CD8-positive, alpha-beta T cell (primary cell): ENCODE measurements at places on chromosomes 5 and 9.

GRCh38 chr5:150152636-150153462, 2.8 kb downstream of the PDGFRB start:
- no peak for DNase-seq

DNA sequence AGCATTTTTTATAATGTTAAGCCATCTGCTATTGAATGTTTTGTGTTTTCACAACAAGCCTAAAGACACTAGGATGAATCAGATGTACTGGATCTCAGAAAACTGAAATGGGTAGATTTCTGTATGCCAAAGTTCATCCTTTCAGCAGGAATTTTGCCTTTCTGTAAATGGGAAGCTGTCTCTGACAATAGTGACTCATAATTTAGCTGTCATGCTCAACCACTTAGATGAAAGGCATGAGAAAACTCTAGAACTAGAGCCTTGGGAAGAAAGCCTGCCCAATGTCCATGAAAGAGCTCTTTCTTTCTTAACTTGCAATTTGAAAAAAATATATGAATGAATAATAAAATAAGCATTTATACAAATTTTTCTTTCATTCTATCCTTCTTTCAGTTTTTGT, 616.0 kb upstream of the EDIL3 start:
- DNase-seq, result no peak

- peak; percentile 70 for DNase-seq
These were observed 767 bp downstream of the RALGPS1 start for GRCh38 chr9:126915281-126915816.

DNA sequence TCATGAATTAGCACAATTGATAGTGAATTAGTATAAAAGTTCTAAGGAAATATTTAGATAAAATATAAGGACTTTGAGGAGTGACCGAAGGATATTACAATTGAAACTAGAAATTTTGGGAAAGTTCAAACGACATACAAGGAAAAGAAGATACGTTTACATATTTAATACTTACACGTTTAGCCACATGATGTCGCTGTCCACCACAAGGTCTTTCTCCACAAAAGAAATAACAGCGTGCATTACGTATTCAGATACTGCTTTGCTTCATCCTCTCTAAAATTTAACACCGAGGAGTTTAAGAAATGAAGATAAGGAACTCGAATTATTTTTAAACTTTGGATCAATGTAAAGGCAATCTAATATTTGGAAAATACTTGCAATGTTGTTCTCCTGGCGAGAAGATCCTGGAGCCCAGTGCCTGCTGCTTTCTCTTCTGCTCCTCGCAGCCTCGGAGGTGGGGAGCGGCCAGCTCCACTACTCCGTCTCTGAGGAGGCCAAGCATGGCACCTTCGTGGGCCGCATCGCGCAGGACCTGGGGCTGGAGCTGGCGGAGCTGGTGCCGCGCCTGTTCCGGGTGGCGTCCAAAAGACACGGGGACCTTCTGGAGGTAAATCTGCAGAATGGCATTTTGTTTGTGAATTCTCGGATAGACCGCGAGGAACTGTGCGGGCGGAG, at the start of gene PCDHA3:
Gene PCDHA3 (plus strand): TSS at position 242 of the 678 bp plus-strand sequence.
- DNase-seq, result no peak

DNA sequence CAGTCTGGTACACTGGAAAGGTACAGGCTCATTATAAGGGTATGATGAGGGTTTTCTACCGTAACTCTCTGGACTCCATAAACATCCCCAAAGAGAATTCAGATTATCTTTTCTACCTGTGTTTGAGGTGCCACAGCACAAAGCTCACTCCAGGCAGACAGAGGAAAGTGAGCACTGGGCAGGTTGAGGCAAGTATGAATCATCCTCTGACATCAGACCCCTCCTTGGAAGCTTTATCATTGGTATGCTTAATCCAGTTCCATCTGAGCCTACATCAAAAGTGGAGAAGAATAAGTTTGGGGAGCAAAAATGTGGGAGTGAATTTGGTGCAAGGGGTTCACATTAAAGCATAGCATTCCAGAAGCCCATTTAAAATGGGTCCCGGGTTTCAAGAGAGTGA, 21.7 kb downstream of the C9orf152 start:
- DNase-seq, result no peak

- no peak for DNase-seq
These were observed 36.4 kb upstream of the ZFAND5 start for GRCh38 chr9:72401396-72401795.

GRCh38 chr9:18324928-18325745, 148.8 kb upstream of the ADAMTSL1 start:
- no peak for DNase-seq

DNA sequence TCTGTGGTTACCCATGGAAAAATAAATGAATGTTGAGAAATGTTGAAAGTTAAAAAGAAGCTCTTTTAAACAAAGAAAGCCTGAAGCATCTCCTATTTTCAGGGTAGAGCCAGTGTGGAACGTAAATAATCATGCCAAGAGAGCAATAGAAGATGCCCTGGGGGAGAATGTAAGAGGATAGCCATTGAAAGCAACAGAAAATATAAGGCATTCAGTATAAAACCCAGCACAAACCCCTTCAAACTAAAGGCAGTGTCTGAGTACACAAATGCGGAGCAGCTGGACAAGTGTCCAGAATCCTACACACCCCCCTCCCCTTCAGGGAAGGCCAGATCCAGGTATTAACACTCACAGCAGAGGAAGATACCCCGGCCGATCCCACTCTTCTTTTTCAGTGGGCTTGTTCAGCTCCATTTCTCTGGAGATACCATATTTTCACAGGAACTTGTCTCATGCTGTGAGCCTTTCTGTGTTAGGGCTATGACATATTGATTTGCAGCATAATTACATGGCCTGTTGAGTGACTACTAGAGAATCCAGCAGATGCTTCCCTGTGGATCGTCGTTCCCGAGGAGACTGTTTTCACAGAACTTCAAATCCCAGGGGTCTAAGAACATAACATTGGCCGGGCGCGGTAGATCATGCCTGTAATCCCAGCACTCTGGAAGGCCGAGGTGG, 101.2 kb downstream of the PLK2 start:
- DNase-seq, result no peak

DNA sequence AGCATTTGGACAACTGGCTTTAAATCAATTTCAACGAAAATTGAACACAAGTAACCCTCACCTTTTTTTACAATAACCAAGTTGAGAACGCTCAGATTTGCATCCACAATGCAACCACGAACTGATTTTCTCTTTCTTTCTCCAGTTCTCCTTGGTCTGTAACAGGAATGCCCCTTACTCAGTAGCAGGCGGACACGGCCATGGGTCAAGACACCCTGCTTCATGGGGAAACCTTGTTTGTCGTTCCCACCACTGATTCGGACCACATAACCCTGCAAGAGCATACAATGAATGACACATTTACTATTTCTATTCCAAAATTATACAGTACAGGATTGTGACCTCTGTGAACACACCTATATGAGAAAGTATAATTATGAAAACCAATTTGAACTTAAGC, 1.4 kb downstream of the RPS6 start:
- DNase-seq, result no peak
